ENCODE measurements at places on chromosomes 13 and 19. TPM values are rescaled to one million over a fixed set of nuclear protein-coding genes. Genes with fewer than 3 reads are reported as not detected.
A peak's percentile ranks its signal among the peaks of the same experiment; 100 is the strongest.

DNA sequence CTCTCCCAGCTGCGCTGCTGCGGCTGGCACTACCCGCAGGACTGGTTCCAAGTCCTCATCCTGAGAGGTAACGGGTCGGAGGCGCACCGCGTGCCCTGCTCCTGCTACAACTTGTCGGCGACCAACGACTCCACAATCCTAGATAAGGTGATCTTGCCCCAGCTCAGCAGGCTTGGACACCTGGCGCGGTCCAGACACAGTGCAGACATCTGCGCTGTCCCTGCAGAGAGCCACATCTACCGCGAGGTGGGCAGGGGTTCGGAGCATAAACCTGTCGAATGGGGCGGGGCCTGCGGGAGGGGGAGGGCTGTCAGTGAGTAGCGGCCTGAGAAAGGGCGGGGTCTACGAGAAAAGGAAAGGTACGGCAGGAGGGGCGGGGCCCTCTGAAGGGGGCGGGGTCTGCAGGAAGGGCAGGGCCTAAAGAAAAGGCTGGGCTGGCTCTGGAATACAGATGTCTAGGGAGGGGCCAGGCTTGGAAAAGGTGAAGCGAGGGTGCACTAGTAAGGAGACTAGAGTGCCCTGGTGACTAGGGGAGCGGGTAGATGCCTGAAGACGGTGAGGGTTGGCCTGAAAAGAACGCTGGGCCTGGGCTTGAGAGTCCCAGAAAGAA, 3.6 kb downstream of the CD37 start:
- H3K27ac ChIP-seq: peak overlapping the region; percentile 75
- peak; percentile 72 for DNase-seq
- H3K4me3 ChIP-seq: peak overlapping the region; percentile 63

- peaks cover 21% of the 10 kb centered on the region for H3K4me1 ChIP-seq
- no peaks in the 10 kb centered on the region for H3K27me3 ChIP-seq
- peak overlapping the region; percentile 69 for H3K27ac ChIP-seq
- DNase-seq: no peak
Measured at GRCh38 chr19:16366433-16367260, 42.0 kb downstream of the KLF2 start.

DNA sequence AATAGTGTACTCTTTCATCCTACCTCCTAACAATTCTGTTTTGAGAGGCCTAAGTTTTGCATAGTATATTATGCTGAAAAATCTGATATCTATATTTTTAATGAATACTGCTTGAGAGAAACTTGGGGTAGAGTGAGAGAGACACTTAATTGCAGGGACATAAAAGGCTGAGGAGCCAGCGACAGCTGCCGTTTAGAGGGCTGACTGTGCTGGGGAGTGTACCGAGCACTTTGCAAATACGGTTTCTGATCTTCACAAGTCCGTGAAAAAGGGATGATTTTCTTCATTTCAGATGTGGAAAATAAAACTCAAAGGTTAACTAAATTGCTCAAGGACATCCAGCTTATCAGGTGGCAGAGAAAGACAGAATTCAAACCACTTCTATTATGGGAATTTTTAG, 97.4 kb downstream of the CAB39L start:
- no peaks in the 10 kb centered on the region for H3K4me1 ChIP-seq
- no peak overlapping the region for H3K4me3 ChIP-seq
- no peaks in the 10 kb centered on the region for H3K36me3 ChIP-seq

- no peak for DNase-seq
- H3K36me3 ChIP-seq: no peaks in the 10 kb centered on the region
- no peaks in the 10 kb centered on the region for H3K27me3 ChIP-seq
Measured at GRCh38 chr13:49315036-49315565, 67.4 kb downstream of the CDADC1 start.

GRCh38 chr13:77565635-77566034, 30.1 kb downstream of the SCEL start:
- no peaks in the 10 kb centered on the region for H3K36me3 ChIP-seq
- no peak for DNase-seq
- no peaks in the 10 kb centered on the region for H3K4me1 ChIP-seq

DNA sequence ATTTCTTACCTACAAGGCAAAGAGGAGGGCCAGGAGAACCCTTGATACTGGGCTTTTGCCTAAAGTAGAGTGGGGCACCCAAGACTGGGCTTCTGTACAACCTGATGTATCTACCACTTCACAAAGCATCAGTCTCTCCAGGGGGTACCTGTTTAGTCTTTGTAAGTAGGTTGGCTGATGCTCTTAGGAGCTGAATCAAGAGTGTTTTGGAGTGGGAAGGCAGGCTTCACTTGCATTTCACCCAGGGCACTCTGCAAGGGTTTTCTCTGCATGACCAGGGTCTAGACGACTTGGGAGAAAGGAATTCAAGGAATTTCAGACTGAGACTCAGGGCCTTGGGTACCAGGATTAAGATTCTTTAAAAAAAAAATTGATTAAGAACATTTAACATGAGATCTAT, 361.5 kb downstream of the RFC3 start:
- no peak overlapping the region for H3K4me3 ChIP-seq
- no peak overlapping the region for H3K27ac ChIP-seq
- H3K36me3 ChIP-seq: no peaks in the 10 kb centered on the region
- no peak for DNase-seq
- H3K27me3 ChIP-seq: no peaks in the 10 kb centered on the region

DNA sequence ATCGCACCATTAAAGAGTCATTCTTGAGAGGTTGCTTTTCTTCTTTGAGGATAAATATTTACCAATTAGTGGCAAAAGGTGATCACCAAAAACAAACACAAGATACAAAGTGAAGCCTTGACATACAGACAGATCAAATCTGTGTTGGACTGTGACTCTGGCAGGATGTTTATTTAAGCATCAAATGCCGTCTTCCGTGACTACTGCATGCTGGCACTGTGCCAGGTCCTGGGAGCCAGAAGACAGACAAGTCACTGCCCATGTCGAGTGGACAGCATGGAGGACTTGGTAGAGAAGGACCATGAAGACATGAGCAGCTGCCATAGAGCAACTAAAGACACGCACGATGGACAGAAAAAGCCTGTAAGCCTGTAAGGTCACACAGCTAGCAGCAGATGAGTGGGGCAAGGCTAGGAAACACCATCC, 92.8 kb upstream of the FARP1 start:
- no peak overlapping the region for H3K4me3 ChIP-seq
- DNase-seq: no peak
- H3K36me3 ChIP-seq: no peaks in the 10 kb centered on the region
- H3K4me1 ChIP-seq: no peaks in the 10 kb centered on the region
- H3K27ac ChIP-seq: no peak overlapping the region

DNA sequence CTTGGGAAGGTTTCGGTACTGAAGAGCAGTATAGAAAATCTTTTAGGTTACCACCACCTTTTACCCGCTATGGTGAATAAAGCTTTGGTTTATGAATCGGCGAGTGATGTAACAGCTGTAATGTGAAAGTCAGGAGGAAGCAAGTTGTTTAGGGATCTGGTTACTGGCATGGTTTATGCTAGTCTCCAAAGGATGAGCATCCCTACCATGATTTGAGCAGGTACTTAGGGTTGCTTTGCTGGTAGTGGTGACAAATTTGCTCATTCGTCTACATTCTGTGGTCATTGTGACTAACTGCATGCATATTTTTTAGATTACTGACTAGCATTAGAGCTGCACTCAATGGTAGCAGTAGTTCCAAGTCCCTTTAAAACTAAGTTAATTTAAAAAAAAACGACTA, 104.1 kb downstream of the FRY start:
- no peak for DNase-seq
- no peaks in the 10 kb centered on the region for H3K4me1 ChIP-seq
- no peak overlapping the region for H3K4me3 ChIP-seq
- H3K36me3 ChIP-seq: peaks cover 32% of the 10 kb centered on the region
- H3K27ac ChIP-seq: no peak overlapping the region

DNA sequence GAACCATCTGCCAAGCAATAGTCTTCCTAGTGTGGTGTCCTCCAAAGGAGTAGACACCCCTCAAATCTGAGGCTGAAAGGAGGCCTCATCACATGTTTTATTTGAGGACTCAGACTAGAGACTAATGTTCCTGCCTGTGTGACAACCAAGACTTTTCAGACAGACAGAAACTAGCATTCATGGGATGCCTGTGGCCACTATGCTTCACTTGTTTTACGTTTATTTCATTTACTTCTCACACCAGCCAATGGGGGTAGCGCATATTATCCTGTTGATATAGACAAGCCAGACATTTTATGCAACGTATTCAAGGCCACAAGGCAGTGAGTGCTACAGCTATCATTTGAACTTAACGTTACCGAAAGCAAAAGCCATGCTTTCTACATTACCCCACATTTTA, 391.7 kb upstream of the HTR2A start:
- no peaks in the 10 kb centered on the region for H3K36me3 ChIP-seq
- DNase-seq: no peak
- no peak overlapping the region for H3K27ac ChIP-seq
- H3K27me3 ChIP-seq: no peaks in the 10 kb centered on the region
- no peaks in the 10 kb centered on the region for H3K4me1 ChIP-seq
- H3K4me3 ChIP-seq: no peak overlapping the region

- peaks cover 45% of the 10 kb centered on the region for H3K36me3 ChIP-seq
- no peak overlapping the region for H3K27ac ChIP-seq
- peaks cover 9% of the 10 kb centered on the region for H3K4me1 ChIP-seq
Measured at GRCh38 chr13:28710161-28710560, 8.6 kb downstream of the SLC46A3 start.

- no peak overlapping the region for H3K27ac ChIP-seq
- no peaks in the 10 kb centered on the region for H3K36me3 ChIP-seq
- H3K27me3 ChIP-seq: no peaks in the 10 kb centered on the region
Measured at GRCh38 chr13:40292108-40292507, 374.3 kb downstream of the FOXO1 start.

GRCh38 chr13:39345982-39346381, 257.0 kb downstream of the LHFPL6 start:
- H3K27me3 ChIP-seq: no peaks in the 10 kb centered on the region
- H3K36me3 ChIP-seq: no peaks in the 10 kb centered on the region
- H3K4me3 ChIP-seq: no peak overlapping the region
- no peak for DNase-seq
- no peaks in the 10 kb centered on the region for H3K4me1 ChIP-seq

GRCh38 chr19:7187605-7188339, 106.4 kb downstream of the INSR start:
- H3K4me3 ChIP-seq: no peak overlapping the region
- DNase-seq: no peak
- H3K27me3 ChIP-seq: no peaks in the 10 kb centered on the region
- H3K36me3 ChIP-seq: peaks cover 7% of the 10 kb centered on the region

GRCh38 chr19:3923912-3924311, 9.0 kb upstream of the NMRK2 start:
- H3K36me3 ChIP-seq: no peaks in the 10 kb centered on the region
- no peak overlapping the region for H3K27ac ChIP-seq
- H3K27me3 ChIP-seq: no peaks in the 10 kb centered on the region
- no peak overlapping the region for H3K4me3 ChIP-seq
- DNase-seq: no peak

DNA sequence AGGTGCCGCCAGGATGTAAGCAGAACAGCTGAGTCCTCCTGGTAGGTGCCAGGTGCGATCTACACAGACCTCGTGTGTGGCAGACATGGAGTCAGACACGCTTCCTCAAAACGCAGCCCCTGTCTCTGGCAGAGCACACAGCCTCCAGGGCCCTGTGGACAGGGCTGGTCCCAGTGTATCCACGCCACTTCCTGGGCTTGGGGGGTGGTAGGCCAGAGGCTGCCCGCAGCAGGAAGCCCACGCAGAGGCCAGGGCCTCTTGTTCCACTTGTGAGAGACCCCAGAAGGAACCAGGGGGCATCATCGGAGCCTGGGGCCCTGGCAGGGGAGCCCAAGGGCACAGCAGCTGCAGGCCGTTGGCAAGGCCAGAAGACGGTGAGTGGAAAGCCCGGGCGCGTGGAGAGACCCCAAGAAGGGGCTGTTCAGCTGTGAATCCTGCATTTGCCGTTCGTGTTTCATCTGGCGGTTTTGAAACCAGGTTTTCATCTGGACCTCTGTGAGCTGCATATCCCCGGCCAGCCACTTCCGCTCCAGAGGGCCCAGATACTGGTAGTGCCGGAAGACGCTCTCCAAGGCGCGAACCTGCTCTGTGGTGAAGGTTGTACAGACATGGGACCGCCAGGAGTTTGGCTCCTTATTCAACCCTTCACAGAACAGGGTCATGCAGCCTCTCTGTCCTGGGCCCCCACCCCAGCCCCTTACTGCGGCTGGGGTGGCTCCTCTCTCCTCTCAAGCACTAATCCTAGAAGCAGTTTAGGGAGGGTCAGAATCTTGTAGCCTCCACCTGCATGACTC, 25.1 kb upstream of the SLITRK1 start:
- no peak overlapping the region for H3K4me3 ChIP-seq
- H3K27ac ChIP-seq: no peak overlapping the region
- no peaks in the 10 kb centered on the region for H3K27me3 ChIP-seq
- DNase-seq: no peak
- H3K36me3 ChIP-seq: no peaks in the 10 kb centered on the region

GRCh38 chr19:15159251-15159650, 41.5 kb downstream of the NOTCH3 start:
- no peak for DNase-seq
- H3K27me3 ChIP-seq: peaks cover 3% of the 10 kb centered on the region
- no peaks in the 10 kb centered on the region for H3K4me1 ChIP-seq
- no peak overlapping the region for H3K27ac ChIP-seq
- no peak overlapping the region for H3K4me3 ChIP-seq

DNA sequence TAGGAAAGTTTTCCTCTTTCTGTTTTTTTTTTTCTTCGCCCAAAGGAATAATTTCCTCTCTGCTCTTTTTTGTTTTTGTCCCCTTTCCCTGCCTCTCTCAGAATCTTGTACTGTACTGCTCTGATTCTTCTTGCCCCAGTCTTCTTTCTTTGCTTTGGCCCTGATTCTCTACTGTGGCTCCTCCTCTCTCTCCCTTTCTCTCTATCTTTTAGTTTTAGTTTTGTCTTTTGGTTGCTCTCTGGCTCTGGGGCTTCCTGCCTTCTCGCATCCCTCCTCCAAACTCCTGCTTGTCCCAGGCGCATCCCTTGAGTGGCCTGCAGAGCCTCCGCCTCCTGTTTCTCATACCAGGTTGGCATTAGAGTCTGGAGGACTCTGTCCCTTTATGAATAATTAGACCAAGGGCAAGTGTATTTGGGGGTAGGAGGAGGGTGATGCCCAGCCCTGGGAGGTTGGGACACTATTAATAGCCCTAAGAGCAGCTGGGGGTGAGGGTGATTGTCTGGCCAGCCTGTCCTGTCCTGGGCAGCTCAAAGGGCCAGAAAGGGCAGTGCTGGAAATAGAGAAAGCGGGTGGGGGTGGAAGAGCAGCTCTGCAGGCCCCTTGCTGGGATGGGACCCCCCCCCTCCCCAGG, 39.1 kb downstream of the LYL1 start:
- no peaks in the 10 kb centered on the region for H3K27me3 ChIP-seq
- no peaks in the 10 kb centered on the region for H3K36me3 ChIP-seq
- peak overlapping the region; percentile 81 for H3K27ac ChIP-seq
- peak overlapping the region; percentile 36 for H3K4me3 ChIP-seq
- H3K4me1 ChIP-seq: peaks cover 96% of the 10 kb centered on the region
- DNase-seq: peak; percentile 88

The WDR88 gene
- not detected for total RNA-seq

The ELOF1 gene
- 47.3 TPM for total RNA-seq

The DENND1C gene
- total RNA-seq: 0.26 TPM

The SHISA2 gene
- total RNA-seq: 4.1 TPM

The ZNF563 gene
- total RNA-seq: 1.7 TPM

The C13orf42 gene
- not detected for total RNA-seq

Measured in psoas muscle (tissue), 8 donors.